ENCODE measurements at places on chromosomes 7 and 10.

DNA sequence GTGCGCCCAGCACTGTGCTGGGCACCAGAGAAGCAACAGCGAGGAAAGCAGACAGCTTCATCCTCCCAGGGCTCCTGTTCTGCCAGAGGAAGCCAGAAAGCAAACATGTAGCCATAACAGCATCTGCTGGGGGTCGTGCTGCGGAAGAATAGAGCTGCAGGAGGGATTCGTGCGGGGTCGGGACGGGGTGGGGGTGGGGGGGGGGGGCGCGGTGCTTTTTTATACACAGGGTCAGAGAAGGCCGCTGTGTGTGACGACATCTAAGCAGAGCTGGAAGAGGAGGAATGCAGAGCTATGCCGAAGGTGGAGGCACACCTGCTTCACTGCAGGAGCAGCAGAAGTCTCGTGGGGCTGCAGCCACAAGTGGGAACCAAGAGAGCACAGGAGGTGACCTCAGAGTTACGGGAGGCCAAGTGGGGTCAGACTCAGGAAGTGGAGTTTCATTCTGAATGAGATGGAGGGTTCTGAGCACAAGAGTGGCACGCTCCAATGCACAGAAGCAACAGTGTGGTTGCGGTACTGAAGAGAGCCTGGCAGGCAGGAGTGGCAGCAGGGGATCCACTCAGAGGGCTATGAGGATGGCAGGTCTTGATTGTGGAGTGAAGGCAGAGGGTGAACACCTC is 11.1 kb downstream of the PKD1L1 start:
- no peak for DNase-seq

- no peak for DNase-seq
Measured at GRCh38 chr10:117725993-117726392, 183.4 kb downstream of the EMX2 start.

DNA sequence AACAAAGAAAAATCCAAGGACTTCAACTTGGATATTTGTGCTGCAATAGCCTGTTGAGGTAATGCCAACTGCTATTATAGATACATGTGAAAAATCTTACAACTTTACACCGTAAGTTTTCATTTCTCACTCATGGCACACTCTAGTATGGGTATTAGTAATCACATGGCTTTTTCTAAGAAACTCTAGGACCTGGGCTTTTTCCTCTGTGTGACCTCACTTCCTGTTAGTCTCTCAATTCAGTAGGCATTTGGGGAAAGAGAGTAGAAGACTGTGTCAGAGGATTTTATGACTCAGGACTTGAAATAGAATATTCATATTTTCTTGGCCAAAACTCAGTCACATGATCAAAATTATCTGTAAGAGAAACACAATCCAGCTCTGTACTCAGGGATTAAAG is 1049.9 kb downstream of the REEP3 start:
- no peak for DNase-seq

DNA sequence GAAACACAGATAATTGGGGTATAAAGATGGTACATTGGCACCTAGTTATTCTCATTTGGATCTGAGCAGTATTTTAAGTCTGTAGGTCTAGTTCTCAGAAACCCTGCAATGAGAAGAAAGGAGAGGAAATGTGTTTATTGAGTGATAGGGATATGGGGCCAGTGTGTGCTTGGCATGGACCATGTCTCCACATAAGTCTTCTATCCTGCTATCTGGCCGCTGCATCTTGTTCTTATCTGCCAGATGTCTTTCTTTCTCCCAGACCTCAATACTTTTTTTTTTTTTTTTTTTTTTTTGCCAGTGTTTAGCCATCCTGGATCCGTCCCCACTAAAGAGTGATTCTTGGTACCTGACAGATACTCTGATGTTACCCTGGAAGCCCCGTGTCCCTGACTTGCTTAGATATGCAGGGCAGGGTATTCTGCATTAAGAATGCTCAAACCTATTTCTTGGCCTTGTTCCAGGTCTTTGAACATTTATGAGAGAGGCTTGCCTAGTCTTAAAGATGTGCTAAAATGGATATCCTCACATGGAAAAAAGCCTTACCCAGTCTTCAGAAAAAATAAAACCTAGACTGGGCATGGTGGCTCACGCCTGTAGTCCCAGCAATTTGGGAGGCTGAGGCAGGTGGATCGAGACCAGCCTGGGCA is 10.0 kb downstream of the MTURN start:
- DNase-seq: no peak

DNA sequence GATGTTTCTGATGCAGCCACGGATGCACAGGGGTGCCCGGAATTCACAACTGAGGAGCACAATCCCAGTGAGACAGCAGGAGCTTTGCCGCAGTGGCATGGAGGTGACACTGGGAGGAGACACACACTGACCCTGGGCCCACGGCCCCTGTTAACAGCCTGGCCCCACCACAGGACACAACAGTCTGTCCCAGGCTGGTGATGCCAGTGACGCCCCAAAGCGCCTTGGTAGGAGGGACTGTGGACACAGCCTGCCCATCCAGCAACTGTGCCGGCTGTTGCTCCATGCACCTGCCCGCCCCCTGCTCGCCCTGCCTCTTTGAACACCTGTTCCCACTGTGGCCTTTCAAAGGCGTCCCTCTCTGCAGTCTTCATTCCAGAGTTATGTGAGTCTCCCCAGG is 49.8 kb downstream of the KLF6 start:
- no peak for DNase-seq

DNA sequence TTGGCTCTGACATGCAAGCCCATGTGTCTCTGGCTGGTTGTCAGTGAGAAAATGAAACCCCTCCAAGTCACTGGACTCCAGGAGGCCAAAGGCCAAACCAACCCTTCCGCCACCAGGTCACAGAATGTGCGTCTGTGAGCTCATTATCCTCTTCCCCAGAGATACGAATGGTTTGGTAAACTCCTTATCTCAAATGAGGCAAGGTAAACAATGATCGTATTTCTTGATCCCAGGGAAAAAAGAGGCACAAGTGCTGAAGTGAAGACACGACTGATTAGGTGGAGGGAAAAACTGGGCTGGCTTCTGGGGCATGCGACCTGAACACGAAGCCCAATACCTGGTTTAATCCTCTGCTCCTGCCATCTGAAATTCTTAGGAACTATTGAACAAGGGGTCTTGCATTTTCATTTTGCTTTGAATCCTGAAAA is 70.6 kb upstream of the ARID5B start:
- no peak for DNase-seq

DNA sequence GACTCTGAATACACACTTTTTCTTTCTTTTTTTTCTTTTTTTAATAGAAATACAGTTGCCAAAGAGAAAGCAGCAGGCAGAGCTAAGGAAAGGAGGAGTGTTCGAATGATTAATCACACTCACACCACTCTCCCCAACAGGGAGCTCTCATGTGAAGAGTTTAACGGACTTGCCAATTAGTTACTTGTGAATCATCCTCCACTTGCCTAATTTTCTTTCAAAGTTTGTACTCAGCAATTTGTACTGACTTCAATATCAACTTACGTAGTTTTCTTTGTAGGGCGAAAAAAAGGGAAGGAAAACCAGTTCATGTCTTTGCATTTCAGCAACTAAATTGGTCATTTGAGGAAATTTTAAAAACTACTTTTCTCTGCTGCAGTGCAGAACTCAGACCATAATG is 109.2 kb downstream of the PIP4K2A start:
- no peak for DNase-seq

GRCh38 chr10:2938869-2939268 is 128.5 kb upstream of the PFKP start:
- no peak for DNase-seq

DNA sequence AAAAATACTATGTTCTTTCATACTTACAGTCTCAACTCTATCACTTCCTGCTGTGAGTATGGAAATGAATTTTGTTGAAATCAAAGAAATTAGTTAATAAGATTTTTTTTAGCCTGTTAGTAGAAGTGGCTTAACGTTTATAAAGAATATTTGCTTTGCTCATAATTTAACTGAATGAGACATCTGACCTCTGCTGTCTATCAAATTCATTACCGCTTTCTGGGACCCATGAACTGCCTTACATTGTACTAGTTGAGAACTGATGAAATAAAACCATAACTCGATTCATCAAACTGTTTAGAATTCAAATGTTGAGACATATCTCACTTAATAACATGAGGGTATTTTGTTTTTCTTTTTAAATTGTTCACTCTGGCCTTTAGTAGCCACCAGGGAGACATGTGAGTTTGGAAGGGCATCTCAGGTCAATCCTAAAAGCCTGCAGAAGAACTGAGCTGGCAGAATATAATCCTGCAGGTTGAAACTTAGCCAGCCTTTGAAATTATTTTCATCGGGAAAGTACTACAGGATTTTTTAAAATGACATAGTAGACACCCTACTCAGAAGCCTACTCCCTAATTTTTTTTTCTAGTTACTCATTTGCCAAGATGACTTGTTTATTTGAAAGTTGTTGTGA is 78.7 kb downstream of the KIAA1217 start:
- no peak for DNase-seq

DNA sequence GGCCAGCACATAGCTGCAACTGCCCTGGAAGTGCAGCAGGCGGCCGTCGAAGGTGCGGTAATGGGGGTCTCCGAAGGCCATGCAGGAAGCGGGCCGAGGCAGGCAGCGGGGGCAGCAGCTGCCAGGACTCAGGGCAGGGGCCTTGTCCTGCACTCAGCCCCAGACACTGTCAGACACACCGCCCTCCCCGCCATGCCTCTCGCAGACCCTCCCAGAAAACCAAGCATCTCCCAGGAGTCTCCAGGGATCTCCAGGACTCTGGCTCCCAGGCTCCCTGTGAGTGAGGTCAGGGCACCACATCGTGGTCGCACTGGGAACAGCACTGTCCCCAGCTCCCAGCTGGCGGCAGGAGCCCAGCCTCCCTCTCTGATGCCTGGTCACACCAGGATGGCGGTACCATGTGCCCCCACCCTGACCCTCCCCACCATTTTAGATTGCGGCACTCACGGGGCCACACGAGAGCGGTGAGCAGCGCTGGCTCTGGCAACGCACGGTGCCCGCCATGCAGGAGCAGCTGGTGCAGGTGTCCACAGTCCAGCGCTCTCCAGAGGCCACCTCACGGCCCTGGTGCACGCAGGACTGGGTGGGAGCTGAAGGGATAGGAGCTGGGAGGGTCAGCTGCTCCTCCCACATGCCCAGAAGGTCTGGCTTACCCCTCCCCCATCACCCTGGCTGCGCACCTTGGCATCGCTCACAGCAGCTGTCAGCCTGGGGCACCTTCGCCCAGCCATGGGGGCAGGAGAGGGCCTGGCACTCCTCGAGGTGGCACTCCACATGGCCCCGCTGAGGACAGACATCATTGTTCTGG is 17.5 kb downstream of the ATP6V1F start:
- DNase-seq: no peak

DNA sequence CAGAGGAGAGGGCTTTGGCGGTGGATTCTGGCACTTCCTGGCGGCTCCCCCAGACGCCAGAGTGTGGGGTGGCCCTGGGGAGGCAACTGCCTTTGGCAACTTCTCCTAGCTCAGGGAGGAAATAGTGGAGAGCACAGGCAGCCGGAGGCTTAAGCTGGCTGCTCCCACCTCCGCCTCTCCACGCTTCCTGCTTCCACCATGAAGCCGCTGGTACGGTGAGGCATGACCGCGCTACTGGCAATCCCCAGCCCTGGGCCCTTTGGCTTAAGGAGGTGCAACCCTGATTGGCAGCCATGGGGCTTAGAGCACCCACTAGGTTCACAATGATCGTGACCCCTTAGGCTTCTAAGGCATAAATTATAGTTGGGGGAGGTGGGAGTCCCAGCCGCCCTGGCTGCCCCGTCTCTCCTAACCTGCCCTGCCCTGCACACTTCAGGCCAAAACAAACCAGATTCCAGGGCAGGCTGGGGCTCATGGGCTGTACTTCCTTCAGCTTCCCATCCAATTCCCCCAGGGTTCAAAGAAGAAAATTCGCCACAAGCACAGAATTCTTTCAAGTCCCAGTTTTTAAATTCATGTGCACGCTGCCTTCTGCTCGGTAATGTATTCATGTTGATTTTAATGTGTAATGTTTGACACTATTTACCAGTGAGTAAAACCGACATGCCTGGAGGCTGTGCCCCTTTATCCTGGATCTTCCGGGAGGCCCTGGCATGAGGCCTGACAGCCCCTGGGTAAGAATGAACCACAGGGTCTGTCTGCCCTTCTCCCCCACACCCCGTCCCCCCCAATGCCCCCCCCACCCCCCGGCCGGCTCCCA is 90.7 kb upstream of the LRRC4 start:
- DNase-seq: no peak

DNA sequence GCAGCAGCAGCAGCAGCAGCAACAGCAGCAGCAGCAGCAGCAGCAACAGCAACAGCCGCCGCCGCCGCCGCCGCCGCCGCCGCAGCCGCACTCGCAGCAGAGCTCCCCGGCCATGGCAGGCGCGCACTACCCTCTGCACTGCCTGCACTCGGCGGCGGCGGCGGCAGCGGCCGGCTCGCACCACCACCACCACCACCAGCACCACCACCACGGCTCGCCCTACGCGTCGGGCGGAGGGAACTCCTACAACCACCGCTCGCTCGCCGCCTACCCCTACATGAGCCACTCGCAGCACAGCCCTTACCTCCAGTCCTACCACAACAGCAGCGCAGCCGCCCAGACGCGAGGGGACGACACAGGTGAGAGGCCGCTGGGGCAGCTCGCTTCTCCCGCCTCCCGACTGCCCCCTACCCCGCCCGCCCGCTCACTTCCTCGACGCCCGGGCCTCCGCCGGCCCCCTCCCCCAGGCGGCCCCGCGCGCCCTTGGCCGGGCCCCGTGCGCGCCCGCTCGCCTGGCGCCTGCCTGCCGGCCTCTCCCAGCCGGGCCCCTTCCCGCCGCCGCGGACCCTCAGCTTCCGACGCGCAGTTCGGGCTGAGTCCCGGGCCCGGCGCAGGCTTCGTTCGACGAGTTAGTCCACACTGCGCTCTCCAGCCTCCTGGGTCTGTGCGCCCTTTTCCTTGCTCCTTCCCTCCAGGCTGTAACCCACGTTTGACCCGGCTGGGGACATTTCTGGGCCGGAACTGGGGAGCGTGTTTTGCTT is 882 bp downstream of the DLX6 start:
- DNase-seq: no peak

DNA sequence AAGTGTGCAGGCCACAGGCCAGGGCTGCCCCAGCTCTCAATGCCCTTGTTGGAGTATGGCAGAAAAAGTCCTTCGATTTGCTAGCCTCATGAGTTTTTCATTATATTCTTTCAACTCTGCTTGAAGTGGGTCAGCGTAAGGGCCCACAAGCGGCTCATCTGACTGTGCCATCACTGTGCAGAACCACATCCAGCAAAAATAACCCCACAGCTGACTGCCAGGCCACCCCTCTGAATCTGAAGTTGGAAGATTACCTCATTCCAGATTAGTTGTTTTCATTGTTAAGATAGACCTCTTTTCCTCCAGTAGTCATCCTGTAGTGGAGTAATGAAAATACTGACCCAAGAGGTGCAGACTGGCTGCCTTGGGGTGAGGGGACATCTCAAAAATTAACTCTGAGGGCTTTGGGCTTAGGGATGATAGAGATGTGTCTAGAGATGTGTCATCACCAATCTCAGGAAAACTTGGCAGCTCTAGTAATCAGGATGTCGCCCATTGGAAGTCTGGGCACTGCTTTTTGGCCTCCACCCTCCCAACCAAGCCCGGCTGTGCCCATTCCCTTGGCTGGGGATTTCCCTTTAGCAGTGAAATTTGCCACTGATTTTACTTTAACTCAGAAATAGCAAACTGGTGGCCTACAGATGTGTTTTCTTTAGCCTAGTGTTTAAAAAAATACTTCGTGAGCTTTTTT is 164.3 kb downstream of the LCOR start:
- DNase-seq: no peak

Measured in NCI-H1436 treated with DMSO at 0.1 percent for 48 hours (cell line).